GM19239 (cell line): ENCODE measurements at places on chromosomes 2 and 18.

GRCh38 chr2:81853341-81853740, 1548.8 kb upstream of the LRRTM1 start:
- DNase-seq: no peak

GRCh38 chr2:46855805-46856204, 59.8 kb downstream of the MCFD2 start:
- no peak for DNase-seq

DNA sequence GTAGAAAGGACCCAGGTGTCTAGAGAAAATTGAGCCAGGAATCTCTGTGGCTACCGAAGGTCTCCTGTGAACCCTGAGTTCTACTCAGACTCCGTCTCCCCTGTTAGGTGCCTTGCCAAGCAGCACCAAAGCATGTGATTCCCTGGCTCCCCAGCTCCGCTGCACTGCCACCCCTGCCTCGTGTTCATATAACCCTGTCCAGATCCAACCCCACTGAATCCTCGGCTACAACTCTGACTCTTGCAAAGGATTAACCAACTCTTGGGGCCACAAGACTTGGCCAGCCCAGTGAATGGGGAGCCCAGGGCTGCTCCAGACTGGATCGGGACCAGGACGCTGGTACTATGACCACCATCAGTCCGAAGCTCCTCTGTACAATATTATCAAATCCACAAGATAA, 37.3 kb upstream of the ACAA2 start:
- no peak for DNase-seq

- peak; percentile 40 for DNase-seq
Observed at GRCh38 chr2:156430980-156431358, 5.2 kb upstream of the GPD2 start.

GRCh38 chr2:151525821-151526373, 116.2 kb downstream of the RIF1 start:
- DNase-seq: no peak

- DNase-seq: no peak
Observed at GRCh38 chr2:240915526-240916341, 9.6 kb downstream of the CROCC2 start.

GRCh38 chr18:69616114-69616513, 215.4 kb downstream of the DOK6 start:
- no peak for DNase-seq
